Colonic mucosa (tissue), 4 donors: ENCODE measurements at places on chromosomes 6 and 20.

DNA sequence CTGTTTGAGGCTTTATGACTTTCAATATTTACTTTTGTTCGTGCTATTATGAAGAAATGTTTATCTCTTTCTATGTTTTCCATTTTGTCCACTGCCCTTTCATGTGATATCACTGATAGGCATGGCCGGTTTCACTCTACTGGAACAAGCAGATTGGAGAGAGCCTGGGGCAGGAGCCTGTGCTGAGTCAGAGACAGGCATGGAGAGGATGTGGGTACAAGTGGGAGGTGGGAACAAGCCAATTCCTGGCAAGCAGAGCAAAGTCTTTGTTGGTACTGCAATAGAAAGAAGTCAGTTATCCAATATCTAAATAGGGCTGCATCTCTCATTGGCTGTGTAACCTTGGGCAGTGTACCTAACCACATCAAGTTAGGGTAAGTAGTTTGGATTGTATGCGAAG is 545.6 kb upstream of the MAP3K7 start:
- no peak overlapping the region for H3K27ac ChIP-seq
- H3K4me3 ChIP-seq = no peak overlapping the region
- no peaks in the 10 kb centered on the region for H3K4me1 ChIP-seq
- DNase-seq = no peak
- no peaks in the 10 kb centered on the region for H3K27me3 ChIP-seq
- H3K36me3 ChIP-seq = no peaks in the 10 kb centered on the region

DNA sequence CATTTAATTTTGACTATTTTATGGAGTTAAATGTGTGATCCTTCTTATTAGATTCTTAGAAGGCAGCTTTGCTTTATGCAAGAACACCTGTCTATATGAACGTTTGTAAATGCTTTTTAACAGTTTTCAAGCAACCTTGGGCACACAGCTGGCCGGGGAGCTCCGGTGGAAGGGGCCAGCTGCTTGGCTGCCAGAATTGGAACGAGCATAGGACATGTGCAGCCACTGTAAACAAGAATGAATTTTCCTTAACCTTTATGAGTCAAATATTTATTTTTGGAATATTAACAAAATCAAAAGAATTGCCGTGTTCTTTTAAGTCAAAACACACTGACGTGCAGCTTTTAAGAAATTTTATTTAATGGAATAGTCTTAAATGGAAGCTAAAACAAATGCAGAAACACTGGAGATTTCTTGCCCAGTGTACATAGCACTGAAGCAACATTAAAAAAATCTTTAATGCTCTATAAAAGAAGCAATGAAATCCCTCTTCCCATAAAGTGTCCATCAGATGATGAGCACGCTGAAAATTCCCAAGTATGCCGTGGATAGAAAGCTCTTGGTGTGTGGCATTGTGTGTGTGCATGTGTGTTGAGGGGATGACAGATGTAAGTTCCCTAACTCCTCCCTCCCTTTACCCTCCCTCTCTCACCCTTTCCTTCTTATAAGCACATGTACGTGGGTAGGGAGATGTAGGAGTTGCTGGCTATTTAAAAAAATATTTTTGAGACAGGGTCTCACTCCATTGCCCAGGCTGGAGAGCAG is 208.9 kb upstream of the EXOC2 start:
- no peaks in the 10 kb centered on the region for H3K4me1 ChIP-seq
- no peaks in the 10 kb centered on the region for H3K27me3 ChIP-seq
- no peak for DNase-seq

DNA sequence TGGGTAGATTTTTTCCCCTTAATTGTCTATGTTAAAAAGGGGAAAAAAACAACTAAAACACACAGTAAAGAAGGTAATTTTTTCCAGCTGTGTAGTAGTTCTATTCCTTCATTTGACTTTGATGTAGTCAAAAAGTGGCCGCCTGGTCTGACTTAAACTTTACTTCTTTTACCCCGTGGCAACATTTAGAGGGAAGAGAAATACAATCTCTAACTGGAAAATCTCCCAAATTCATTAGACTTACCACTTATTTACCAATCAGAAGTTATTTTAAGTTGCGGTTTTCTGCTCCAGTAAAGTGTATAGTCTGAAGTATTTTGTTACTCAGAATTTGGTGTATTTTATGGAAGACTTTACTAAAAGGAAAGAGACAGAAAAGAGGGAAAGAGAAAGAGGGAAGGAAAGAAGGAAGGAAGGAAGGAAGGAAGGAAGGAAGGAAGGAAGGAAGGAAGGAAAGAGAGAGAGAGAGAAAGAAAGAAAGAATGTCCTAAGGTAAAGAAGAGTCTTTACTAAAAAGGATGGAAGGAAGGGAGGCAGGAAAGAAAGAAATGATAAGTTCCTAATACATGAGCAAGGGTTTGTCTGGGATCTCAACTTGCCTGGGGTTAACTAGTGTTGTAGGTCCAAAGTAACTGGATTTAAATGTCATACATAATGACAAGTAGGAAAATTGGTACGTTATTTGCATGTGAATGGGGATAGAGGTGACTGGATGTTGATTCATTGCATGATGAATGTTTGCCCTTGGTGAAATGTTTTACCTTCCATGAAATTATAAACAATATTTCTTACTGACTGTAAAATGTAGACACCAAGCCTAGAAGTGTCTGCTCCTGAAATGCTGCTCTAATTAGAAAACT is 135.1 kb downstream of the SAMD5 start:
- H3K27ac ChIP-seq = no peak overlapping the region
- no peaks in the 10 kb centered on the region for H3K27me3 ChIP-seq
- DNase-seq = no peak
- H3K36me3 ChIP-seq = no peaks in the 10 kb centered on the region

DNA sequence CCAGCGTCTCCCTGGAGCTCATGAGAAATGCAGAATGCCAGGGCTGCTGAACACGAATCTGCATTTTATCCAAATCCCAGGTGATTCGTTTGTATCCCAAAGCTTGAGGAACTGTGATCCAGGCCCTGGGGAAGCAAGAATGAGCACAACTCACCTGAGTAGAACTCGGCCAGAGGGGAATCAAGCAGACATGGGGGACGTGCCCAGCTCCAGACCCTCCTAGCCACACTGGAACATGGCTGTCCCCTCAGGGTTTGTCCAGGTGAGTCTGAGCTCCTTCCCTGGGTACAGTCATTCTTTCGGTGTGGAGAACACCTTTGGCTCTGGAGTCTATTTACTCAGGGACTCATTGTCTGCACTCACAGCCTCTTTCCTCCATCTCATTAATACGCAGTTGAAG is 13.3 kb downstream of the NKX2-2 start:
- H3K27ac ChIP-seq = no peak overlapping the region
- no peak for DNase-seq
- H3K36me3 ChIP-seq = no peaks in the 10 kb centered on the region
- H3K27me3 ChIP-seq = peaks cover 12% of the 10 kb centered on the region
- no peak overlapping the region for H3K4me3 ChIP-seq
- peaks cover 4% of the 10 kb centered on the region for H3K4me1 ChIP-seq

GRCh38 chr20:34710568-34710839 is 6.4 kb downstream of the TP53INP2 start:
- H3K4me1 ChIP-seq = peaks cover 6% of the 10 kb centered on the region
- H3K36me3 ChIP-seq = no peaks in the 10 kb centered on the region
- H3K4me3 ChIP-seq = no peak overlapping the region
- H3K27ac ChIP-seq = no peak overlapping the region

- no peak overlapping the region for H3K27ac ChIP-seq
- no peak for DNase-seq
- H3K4me3 ChIP-seq = no peak overlapping the region
- no peaks in the 10 kb centered on the region for H3K4me1 ChIP-seq
These were observed 51.1 kb downstream of the KCNB1 start for GRCh38 chr20:49431329-49431728.

GRCh38 chr20:51043811-51044210 is 20.9 kb upstream of the KCNG1 start:
- no peak overlapping the region for H3K27ac ChIP-seq
- no peaks in the 10 kb centered on the region for H3K4me1 ChIP-seq
- no peak overlapping the region for H3K4me3 ChIP-seq
- no peaks in the 10 kb centered on the region for H3K36me3 ChIP-seq

DNA sequence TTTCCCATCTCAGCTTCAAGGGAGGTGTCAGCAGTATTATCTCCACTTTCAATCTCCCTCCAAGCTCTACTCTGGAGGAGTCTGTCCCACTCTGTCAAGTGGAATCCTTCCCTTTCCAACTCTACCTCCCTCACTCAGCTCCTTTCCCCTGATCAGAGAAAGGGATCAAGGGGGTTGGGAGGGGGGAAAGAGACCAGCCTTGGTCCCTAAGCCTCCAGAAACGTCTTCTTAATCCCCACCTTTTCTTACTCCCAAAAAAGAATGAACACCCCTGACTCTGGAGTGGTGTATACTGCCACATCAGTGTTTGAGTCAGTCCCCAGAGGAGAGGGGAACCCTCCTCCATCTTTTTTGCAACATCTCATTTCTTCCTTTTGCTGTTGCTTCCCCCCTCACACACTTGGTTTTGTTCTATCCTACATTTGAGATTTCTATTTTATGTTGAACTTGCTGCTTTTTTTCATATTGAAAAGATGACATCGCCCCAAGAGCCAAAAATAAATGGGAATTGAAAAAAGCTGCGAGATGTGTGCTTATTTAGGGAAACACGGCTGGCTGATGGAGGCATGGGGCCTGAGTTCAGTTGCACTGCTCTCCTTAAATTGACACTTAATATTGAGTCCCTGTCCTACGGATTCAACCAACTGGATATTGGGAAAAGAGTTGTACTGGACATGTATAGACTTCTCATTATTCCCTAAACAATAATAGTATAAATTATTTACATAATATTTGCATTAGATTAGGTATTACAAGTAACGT is 4.9 kb downstream of the TUBB start:
- no peak overlapping the region for H3K4me3 ChIP-seq
- no peaks in the 10 kb centered on the region for H3K27me3 ChIP-seq
- peaks cover 36% of the 10 kb centered on the region for H3K36me3 ChIP-seq
- H3K4me1 ChIP-seq = no peaks in the 10 kb centered on the region
- H3K27ac ChIP-seq = no peak overlapping the region

DNA sequence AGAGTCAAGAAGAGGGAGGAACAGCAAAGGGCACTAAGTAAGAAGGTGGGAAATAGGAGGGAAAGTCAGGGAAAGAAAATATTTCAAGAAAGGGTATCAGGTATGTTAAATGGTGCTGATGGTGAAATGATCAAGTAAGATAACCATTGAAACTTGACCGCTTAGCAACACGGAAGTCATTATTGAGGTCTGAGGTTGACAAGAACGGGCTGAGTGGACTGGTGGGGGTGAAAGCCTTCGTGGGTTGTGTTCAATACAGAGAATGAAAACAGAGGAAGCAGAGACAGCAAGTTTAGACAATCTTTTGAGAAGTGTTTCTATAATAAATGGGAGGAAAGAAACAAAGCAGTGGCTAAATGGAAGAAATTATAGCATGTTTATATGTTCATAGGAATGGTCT is 72.0 kb downstream of the LIN28B start:
- no peaks in the 10 kb centered on the region for H3K4me1 ChIP-seq
- no peaks in the 10 kb centered on the region for H3K27me3 ChIP-seq
- H3K27ac ChIP-seq = no peak overlapping the region
- no peak for DNase-seq

- DNase-seq = no peak
- no peaks in the 10 kb centered on the region for H3K4me1 ChIP-seq
- H3K4me3 ChIP-seq = no peak overlapping the region
- H3K36me3 ChIP-seq = no peaks in the 10 kb centered on the region
- no peaks in the 10 kb centered on the region for H3K27me3 ChIP-seq
These were observed 48.6 kb downstream of the CDKAL1 start for GRCh38 chr6:20582586-20583443.

DNA sequence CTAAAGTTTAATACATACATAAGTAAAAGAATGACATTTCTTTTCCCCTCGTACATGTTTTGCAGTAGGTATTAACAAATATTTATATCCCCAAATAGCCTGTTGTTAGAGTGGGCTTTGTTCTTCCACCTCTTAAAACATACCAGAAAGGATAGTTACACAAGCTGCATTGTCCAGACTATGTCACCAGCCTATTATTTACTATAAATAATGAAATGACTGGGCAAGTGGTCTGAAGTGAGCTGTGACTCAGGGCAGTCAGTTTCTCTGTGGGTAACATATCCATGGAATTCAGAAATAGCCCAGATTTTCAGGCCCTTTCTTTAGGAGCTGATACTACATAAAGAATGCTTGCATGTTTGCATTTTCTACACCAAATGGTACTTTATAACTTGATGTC is 60.1 kb downstream of the FUT9 start:
- H3K36me3 ChIP-seq = no peaks in the 10 kb centered on the region
- no peaks in the 10 kb centered on the region for H3K4me1 ChIP-seq
- no peak for DNase-seq
- no peak overlapping the region for H3K4me3 ChIP-seq
- H3K27ac ChIP-seq = no peak overlapping the region

- no peaks in the 10 kb centered on the region for H3K27me3 ChIP-seq
- H3K27ac ChIP-seq = no peak overlapping the region
- H3K36me3 ChIP-seq = no peaks in the 10 kb centered on the region
- DNase-seq = no peak
- H3K4me3 ChIP-seq = no peak overlapping the region
These were observed 119.0 kb upstream of the STMND1 start for GRCh38 chr6:16982807-16983206.

- H3K4me3 ChIP-seq = no peak overlapping the region
- DNase-seq = no peak
- no peaks in the 10 kb centered on the region for H3K27me3 ChIP-seq
- no peaks in the 10 kb centered on the region for H3K36me3 ChIP-seq
- no peaks in the 10 kb centered on the region for H3K4me1 ChIP-seq
These were observed 17.5 kb downstream of the SF3B5 start for GRCh38 chr6:144077871-144078270.

DNA sequence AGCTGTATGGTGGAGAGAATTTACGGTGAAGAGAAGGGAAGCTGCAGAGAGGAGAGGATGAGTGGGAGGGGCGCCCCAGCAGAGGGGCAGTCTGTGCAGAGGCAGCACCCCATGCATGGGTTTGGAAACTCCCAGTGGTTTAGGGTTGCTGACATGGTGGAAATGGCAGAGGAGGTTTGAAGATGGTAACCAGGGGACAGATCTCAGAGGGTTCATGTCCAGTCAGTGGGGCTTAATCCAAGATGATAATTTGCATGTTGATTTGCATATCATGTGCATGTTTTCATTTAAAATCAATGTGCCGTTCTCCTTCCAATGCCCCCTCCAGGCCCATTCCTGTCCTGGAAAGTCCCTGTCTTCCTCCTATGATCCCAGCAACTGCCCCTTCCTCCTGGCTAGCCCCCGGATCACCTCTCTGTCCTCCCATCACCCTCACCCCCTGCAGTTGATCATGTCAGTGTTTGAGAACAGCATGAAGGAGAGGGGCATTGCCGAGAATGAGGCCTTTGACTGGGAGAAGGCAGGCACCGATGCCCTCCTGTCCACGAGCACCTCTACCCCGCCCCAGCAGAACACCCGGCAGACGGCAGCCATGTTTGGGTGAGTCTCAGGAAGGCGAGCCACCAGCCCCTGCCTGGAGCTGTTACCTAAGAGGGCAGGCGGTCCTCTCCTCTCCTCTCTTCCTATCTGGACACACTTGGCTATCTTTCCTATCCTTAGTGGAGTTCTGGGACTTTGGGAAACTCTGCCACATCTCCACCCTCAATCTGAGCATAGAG is 14.3 kb downstream of the TTBK1 start:
- no peaks in the 10 kb centered on the region for H3K4me1 ChIP-seq
- H3K27ac ChIP-seq = no peak overlapping the region
- no peak overlapping the region for H3K4me3 ChIP-seq
- H3K27me3 ChIP-seq = no peaks in the 10 kb centered on the region
